ENCODE measurements at places on chromosomes 12 and 14.

- DNase-seq: no peak
Measured at GRCh38 chr12:68913682-68914081, 19.3 kb downstream of the CPM start.

GRCh38 chr12:52772188-52772587 is 5.0 kb downstream of the KRT76 start:
- no peak for DNase-seq

GRCh38 chr12:117885211-117885610 is 83.6 kb downstream of the KSR2 start:
- no peak for DNase-seq

DNA sequence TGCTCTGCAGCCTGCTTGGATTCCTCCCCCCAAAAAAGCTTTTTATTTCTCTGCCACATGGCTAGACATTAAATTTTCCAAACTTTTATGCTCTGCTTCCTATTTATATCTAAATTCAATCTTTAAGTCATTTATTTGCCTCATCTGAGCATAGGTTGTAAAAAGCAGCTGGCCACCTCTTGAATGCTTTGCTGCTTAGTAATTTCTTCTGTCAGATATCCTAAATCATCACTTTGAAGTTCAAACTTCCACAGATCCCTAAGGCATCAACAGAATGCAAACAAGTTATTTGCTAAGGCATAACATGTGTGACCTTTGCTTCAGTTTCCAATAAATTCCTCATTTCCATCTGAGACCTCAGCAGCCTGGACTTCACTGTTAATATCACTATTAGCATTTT is 209.6 kb downstream of the FSCB start:
- no peak for DNase-seq

- no peak for DNase-seq
Measured at GRCh38 chr12:124646385-124647230, 79.2 kb upstream of the NCOR2 start.

DNA sequence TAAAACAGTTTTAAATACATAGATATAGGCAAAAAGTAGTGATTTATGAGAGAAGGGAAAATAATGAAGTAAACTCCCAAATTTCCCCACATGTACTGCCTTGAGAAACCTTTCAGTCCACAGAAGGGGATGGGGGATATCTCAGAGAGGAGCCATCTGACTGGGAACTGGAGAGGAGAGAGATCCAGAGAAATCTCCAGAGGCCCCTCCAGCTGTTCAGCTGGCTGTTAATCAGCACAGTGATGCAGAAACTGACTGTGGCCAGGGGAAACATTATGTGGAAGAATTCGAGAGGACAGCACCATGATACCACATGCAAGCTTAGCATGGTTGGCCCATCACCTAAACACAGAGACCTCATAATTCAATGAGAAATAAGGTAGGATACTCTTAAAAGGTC is 1165.9 kb upstream of the TMEM132C start:
- no peak for DNase-seq

GRCh38 chr14:71586131-71586897 is 345.9 kb upstream of the RGS6 start:
- no peak for DNase-seq

- DNase-seq: no peak
Measured at GRCh38 chr12:88113871-88114270, 28.0 kb downstream of the CEP290 start.

DNA sequence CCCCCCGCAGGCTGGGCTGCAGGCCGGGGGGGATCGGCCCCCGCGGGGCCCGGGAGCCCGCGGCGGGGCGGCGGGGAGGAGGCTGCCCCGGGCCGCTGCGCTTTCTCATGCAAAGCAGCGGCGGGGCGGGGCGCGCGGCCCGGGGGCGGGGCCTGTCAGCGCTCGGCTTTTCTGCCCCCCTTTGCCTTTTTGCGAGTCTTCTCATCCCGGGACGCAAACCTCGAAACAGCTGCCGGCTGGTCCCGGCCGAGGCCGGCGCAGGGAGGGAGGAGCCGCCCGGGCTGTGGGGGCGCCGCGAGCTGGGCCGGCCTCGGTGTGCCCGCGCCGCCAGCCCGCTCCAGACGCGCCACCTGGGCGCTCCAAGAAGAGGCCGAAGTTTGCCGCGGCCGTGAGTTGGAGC is at the start of gene FZD10:
Gene FZD10, plus strand, starts transcription at position 198 of the 400 bp plus-strand sequence. CDS start 479 bp downstream, outside the sequence.
- peak; percentile 85 for DNase-seq

DNA sequence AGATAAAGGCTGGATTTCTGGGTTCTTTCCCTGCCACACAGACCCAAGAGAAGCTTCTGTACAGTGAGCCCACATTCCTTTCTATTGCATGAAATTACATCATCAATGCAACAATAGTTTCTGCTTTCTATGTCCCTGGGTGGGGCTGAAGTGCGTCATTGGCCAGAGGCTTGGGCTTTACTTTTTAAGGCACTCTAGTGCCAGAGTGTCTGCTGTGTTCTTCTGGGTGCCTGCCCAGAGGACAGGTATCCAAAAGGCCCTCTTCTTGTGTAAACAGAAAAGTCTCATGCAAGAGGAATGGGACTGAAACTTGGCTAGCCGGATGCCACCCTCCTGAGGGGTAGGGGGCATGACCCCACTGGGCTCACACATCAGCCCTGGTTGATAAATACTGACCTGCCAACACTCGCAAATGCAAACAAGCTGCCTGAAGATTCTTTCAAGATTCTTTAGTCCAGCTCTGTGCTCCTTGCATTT is 5.9 kb downstream of the KRT86 start:
- peak; percentile 52 for DNase-seq
